ENCODE measurements at places on chromosomes 16 and 17.

DNA sequence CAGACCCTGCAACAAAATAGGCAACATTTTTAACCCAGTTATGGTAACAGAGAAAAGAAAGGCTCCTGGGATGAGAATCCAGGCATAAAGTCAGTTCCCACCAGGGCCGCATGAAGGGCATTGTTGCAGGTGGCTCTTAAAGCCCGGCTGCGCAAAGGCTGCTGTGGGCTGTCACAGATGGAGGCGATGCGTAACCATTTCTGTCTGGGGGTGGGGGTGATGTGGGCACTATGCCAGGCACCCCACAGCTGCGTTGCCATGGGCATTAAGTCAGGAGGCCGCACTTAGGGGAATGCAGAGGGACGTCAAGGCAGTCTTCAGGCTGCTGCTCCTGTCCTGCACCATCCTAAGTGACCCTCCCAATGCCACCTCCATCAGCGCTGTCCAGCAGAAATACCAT, 228.4 kb downstream of the CPPED1 start:
- DNase-seq: no peak

- no peak for DNase-seq
Measured at GRCh38 chr17:79018370-79018695, 5.6 kb upstream of the C1QTNF1 start.

DNA sequence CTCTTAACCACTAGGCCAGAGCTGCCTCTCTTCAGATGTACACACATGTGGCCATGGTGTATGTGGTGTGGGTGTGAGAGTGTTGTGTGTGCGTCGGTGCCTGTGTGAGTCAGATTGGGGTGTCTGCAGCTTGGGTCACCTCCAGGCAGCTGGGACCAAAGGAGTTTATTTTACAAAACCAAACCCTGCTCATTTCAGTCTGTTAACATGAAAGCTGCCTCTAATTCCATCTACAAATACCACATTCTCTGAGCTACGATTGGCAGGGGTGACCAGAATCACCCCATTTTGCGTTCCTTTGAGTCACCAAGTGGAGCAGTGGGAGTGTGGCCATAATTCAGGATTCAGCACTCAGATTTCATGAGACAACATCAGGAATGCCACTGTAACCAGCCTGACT, 105.3 kb downstream of the IRX5 start:
- DNase-seq: no peak

GRCh38 chr17:66655861-66656260, 179.1 kb upstream of the CACNG5 start:
- no peak for DNase-seq

DNA sequence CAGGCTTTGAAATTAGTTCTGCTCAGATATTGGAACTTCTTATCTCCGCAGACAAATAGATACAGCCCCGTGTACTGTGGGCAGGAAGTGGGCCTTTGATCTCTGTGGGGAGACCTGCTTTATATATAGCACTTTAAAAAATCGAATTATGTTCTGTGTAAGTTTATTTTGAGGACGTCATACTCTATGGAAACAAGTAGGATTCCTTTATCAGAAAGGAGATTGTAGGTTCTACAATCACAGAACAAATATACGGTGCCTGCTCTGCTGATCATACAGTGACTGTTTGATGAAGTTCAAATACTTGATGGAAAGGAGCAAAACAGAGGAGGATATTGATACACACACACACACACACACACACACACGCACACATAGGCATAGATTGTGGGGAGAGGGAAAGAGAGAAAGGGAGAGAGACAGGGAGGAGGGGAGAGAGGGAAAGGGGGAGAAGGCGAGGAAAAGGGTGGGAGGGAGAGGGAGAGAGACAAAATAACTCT, 14.7 kb upstream of the TMEM220 start:
- no peak for DNase-seq

- no peak for DNase-seq
Measured at GRCh38 chr17:79508291-79508716, 102.5 kb downstream of the RBFOX3 start.

- no peak for DNase-seq
Measured at GRCh38 chr16:58670177-58670576, 14.4 kb downstream of the SLC38A7 start.

DNA sequence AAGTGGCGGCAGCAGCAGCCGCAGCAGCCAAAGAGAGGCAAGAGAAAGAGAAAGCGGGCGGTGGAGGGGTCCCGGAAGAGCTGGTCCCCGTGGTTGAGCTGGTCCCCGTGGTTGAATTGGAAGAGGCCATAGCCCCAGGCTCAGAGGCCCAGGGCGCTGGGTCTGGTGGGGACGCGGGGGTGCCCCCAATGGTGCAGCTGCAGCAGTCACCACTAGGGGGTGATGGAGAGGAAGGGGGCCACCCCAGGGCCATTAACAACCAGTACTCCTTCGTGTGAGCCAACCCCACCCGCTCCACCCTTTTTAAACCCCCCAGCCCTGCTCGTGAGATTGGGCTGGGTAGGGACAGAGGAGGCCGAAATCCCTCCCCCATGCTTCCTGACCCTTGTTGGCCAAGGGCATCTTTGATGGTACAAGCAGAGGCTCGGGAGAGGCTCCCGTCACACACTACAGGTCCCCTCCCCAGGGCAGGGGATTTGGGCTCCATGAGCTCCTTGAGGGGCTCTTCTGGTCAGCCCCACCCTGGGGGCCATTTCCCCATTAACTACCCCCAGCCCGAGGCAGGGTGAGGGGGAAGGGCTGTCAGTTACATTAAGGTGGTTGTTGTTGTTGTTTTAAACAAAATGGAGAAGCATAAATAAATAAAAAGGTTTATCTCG, 4.6 kb upstream of the ATP2A1 start:
- DNase-seq: no peak

- DNase-seq: no peak
Measured at GRCh38 chr17:34154961-34155730, 99.9 kb upstream of the CCL2 start.

DNA sequence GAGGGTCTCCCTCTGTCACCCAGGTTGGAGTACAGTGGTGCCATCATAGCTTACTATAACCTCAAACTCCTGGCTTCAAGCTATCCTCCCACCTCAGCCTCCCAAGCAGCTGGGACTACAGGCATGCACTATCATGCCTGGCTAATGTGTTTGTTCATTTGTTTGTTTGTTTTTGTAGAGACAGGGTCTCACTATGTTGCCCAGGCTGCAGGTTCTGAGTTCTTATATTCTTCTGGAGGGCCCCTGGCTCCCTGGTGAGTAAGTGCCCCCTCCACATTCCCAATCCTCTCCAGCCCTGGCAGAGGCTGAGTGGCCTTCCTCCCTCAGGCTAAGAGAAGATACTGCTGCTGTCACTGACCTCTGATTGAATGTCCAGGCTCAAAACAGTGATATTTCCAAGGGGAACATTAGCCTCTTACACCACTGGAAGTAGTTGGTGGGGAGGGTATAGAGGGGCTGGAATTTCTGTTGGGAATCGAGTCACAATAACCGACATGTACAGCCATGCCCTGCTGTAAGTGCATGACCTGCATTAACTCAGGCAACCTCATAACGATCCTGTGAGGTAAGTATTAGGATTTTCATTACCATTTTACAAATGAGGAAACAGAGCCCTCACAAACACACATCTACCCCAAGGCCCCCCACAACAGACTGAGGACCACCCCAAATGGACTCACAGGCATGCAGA, 2.7 kb upstream of the ETV4 start:
- no peak for DNase-seq

DNA sequence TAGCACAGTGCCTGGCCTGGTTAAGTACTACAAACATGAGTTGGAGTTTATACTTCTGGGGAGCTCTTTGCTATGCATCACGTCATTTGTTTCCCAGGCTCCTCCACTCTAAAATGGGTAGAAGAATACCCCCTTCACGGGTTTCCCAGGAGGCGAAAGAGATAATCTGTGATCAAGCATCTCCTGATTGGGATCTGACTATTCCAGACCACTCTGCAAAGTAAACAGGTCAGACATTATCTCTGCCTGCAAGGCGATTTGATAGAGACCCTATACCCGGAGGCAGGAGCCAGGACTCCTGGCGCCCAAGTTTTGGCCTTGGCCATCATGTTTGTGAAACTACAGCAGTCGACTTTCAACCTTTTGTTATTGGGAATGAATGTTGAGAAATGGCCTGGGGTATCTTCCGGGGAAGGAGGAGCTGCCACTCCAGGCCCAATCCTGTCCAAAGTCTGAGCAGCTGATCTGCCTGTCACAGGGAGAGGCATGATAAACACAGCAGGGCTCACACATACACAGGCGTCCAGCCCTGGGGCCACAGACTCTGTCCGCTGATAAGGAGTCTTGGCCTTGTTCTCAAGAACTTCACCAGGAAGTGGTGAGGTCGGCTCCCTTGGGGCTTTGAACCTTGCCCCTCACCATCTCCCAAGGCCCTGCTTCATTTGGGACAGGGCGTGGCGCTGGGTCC, 199.9 kb downstream of the MAF start:
- no peak for DNase-seq

DNA sequence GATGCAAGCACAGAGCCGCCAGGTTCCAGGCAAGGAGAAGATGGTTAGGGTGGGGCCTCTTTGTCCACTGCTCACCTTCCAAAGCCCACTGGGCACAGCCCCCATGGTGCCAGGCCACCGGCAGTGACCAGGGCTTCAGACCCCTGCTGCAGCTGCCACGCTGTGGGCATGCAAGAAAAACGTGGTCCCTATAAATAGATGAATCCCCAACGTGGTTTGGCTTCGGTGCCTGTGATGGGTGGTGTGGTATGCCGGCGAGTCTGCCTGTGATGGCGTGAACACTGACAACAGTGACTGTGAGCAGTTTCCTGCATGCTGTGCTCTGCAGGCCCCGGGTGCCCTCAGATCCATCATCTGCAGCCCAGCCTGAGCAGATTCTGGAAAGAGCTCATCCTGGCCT, 36.6 kb downstream of the RAB11FIP4 start:
- no peak for DNase-seq

DNA sequence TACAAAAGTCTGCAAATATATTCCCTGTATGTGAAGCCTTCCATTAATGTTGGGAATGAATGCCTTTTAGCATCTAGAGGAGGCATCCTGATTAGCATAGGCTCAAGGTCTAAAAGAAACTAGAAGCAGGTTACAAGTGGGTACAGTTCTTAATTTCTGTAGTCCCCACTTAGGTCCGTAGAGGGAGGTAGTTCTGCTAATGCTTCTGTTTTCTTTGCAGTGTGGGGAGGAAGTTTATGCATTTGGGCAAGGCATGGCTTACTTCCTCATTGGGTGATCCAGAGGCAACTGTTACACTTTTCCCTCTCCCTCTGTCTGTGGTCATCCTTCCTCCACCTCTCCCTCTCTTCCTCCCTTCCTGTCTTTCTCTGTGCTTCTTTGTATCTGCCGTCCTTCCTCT, 108.4 kb upstream of the ZKSCAN2 start:
- DNase-seq: no peak

DNA sequence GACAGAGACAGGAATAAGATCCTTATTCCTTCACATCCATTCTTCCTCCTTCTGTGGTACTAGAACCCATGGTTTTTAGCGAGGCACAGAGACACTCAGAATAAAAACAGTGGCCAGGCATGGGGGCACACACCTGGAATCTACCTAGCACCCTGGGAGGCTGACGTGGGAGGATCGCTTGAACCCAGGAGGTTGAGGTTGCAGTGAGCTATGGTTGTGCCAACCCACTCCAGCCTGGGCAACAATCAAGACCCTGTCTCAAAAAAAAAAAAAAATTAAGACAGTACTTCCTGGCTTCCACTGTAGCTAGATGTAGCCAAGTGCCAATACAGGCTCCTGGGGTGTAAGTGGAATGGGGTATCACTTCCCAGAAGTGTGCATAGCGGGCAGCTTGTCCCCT, 7.4 kb upstream of the SPNS1 start:
- no peak for DNase-seq

DNA sequence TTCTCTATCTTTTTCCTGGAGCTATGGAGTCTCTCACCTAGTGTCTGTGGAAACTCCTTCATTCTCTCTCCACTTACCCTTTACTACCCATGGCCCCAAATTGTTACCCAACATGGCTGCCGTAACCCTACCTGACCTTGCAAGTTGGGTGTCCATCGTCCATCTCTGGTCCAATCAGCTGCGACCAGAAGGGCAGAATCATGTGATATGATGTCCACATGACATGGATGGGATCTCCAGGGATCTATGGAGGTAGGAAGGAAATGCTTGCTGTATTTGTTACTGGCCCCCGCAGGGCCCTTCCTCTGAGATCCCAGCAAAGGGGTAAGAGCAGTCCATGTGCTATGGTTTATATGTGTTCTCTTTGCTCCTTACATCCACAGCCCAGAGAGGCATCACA, 8.0 kb upstream of the DRC7 start:
- DNase-seq: no peak

- DNase-seq: no peak
Measured at GRCh38 chr17:62941358-62941991, 24.6 kb upstream of the TANC2 start.

DNA sequence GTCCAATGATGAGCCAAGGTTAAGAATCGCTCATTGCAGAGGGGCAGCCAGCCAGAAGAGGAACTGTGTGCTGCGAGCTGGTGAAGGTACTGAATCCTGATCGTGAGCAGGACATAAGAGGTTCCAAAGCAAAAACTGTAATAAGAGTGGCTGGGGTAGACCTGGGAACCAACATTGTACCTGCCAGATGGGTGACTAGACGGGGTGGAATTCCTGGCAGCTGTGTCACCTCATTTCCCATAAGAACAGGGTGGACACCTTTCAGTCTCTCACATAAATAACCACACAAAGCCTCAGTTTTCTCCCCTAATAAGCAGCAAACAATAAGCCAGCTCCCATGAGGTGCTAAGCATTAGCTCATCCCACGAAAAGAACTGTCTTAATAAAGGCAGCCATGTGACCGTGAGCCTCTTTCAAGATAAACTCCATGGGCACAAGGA, 290.3 kb downstream of the SOX9 start:
- no peak for DNase-seq

DNA sequence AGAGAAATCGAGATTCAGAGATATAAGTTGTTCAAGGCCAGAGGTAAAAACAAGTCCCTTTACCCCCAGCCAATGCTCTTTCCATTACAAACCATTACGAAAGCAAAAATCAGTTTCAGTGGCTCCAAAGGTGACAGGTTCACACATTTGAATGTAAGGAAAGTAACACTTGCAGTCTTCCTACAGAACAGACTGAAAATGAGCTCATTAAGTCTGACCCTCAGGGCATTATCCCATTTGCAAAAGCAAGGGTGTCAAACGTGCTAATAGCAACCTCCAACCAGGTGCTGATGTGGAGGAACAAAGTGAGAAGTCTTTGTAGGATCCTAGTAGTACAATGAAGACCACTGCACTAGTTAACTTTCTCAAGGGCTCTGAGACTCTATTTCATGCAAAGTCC, 65.2 kb downstream of the XPO6 start:
- no peak for DNase-seq

DNA sequence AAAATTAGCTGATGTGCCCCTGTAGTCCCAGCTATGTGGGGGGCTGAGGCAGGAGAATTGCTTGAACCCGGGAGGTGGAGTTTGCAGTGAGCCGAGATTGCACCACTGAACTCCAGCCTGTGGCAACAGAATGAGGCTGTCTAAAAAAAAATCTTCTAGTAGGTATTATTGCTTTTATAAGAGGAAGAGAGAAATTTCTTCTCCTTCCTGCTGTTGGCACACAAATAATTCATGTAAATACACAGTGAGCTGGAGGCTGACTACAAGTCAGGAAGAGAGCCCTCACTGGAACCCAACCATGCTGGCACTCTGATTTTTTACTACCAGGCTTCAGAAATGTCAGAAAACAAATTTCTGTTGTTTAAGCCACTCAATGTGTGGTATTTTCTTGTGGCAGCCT, 6.7 kb downstream of the PRDM7 start:
- no peak for DNase-seq

- DNase-seq: no peak
Measured at GRCh38 chr17:78127888-78128550, 536 bp downstream of the TMC6 start.

- no peak for DNase-seq
Measured at GRCh38 chr17:2865228-2865627, 69.0 kb downstream of the RAP1GAP2 start.

GRCh38 chr16:53159781-53160436, 105.1 kb downstream of the CHD9 start:
- DNase-seq: peak; percentile 9

Data from NCI-H1694 (cell line).